ENCODE measurements at places on chromosomes 5 and 9.

GRCh38 chr5:77157732-77158532 lies 52.5 kb upstream of the PDE8B start:
- H3K27me3 ChIP-seq: no peaks in the 10 kb centered on the region
- H3K4me3 ChIP-seq: no peak overlapping the region
- H3K27ac ChIP-seq: no peak overlapping the region
- no peak for DNase-seq
- H3K36me3 ChIP-seq: no peaks in the 10 kb centered on the region

GRCh38 chr5:34005681-34006080 lies 2.2 kb downstream of the AMACR start:
- H3K4me1 ChIP-seq: no peaks in the 10 kb centered on the region
- no peak overlapping the region for H3K4me3 ChIP-seq
- no peaks in the 10 kb centered on the region for H3K27me3 ChIP-seq
- H3K36me3 ChIP-seq: no peaks in the 10 kb centered on the region
- no peak overlapping the region for H3K27ac ChIP-seq
- no peak for DNase-seq

DNA sequence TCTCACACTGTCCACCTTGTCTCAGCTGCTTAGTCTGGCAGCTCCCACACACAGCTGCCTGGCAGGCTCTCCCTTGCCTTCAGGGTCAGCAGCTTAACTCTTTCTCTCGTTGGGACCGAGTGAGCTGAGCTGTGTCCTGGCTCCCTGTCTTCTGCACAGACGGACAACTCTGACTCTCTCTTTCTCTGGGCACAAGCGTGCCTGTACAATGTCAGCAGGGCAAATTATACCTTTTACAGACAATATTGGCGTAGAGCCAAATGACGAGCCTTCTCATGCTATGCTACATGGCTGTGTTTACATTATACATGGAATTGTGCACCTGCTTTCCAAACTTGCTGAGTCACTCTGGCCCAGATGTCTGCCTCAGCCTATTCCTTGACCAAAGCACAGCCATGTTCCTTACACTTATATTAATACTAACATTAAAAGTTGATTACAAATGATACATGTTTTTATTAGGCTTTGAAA lies 188.6 kb downstream of the CYLC2 start:
- no peak overlapping the region for H3K27ac ChIP-seq
- no peaks in the 10 kb centered on the region for H3K27me3 ChIP-seq
- DNase-seq: no peak
- H3K36me3 ChIP-seq: no peaks in the 10 kb centered on the region
- H3K4me1 ChIP-seq: no peaks in the 10 kb centered on the region

DNA sequence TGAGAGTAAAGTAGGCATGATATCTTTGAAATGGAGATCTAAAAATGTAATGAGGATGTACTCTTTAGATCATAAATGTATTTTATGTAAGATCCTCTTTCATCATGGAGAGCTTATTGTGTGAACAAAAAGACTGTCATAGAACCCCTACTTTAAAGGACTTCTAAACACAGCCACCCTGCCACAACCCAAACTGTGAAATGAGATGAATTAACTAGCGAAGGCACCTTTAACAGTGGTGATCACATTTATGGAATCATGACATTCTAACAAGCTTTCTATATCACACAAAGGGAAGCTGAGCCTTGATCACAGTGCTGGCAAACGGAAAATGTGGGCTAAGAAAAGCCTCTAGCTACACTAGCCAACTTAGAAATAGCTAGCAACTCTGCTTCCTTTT lies 1585.2 kb downstream of the EFNA5 start:
- no peak overlapping the region for H3K4me3 ChIP-seq
- no peaks in the 10 kb centered on the region for H3K27me3 ChIP-seq
- no peaks in the 10 kb centered on the region for H3K4me1 ChIP-seq
- H3K36me3 ChIP-seq: no peaks in the 10 kb centered on the region

DNA sequence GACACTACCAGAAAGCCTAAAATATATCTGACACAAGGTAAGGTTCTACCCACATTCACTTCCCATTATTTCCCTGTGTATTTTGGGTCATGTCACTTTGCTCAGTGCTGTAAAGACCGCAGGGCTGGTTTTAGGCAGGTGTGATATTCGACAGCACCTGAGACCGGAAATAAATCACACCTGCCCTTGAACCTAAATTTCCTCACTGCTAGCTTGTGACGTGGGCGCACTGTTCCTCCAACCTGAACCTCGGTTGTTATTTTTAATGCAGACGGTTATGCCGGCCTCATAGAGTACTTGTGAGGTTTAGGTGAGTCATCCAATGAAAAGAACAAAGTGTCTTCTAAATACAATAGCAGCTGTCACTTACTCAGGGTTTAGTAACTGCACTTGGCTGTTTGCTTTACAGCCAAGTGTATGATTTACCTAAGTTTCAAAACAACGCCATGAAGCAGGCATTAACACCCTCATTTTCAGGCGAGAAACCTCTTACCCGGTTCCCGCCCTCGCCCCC lies 20.7 kb upstream of the ZNF782 start:
- peaks cover 5% of the 10 kb centered on the region for H3K4me1 ChIP-seq
- no peaks in the 10 kb centered on the region for H3K36me3 ChIP-seq
- no peaks in the 10 kb centered on the region for H3K27me3 ChIP-seq
- H3K27ac ChIP-seq: peak overlapping the region; percentile 94

- DNase-seq: no peak
- H3K27me3 ChIP-seq: no peaks in the 10 kb centered on the region
- no peak overlapping the region for H3K4me3 ChIP-seq
- no peaks in the 10 kb centered on the region for H3K36me3 ChIP-seq
These were observed 204.0 kb downstream of the FSTL4 start for GRCh38 chr5:133408322-133408721.

DNA sequence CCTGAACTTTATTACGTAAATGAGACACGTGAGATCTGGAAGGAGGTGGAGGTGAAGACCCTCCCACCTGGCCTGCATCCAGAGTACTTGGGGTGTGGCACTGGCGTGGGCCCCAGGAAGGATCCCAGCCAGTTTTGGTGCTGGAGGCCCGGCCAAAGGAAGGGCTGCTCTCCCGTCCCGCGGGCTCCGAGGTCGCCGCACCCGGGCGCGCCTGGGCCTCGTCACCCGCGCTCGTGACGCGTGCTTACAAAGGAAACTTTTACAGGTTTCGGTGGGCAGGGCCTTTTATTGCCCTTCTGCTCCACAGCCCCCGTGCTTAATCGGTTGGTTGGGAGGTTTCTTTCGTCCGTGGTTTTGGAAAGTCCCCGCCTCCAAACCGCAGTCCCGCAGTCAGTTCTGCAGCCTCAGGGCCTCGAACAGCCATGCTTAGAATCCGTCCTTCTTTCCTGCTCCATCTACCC lies 29.2 kb downstream of the CDKN2A start:
- H3K4me1 ChIP-seq: no peaks in the 10 kb centered on the region
- H3K27ac ChIP-seq: no peak overlapping the region
- no peaks in the 10 kb centered on the region for H3K27me3 ChIP-seq
- peak overlapping the region; percentile 37 for H3K4me3 ChIP-seq

- no peak for DNase-seq
- no peaks in the 10 kb centered on the region for H3K27me3 ChIP-seq
- H3K4me1 ChIP-seq: no peaks in the 10 kb centered on the region
- H3K36me3 ChIP-seq: no peaks in the 10 kb centered on the region
- H3K27ac ChIP-seq: no peak overlapping the region
- no peak overlapping the region for H3K4me3 ChIP-seq
These were observed 43.8 kb upstream of the GAS1 start for GRCh38 chr9:86991077-86991476.

GRCh38 chr9:130663258-130663976 lies 977 bp upstream of the PRDM12 start:
- H3K4me1 ChIP-seq: peaks cover 34% of the 10 kb centered on the region
- H3K27me3 ChIP-seq: peaks cover 30% of the 10 kb centered on the region
- peak overlapping the region; percentile 56 for H3K4me3 ChIP-seq

DNA sequence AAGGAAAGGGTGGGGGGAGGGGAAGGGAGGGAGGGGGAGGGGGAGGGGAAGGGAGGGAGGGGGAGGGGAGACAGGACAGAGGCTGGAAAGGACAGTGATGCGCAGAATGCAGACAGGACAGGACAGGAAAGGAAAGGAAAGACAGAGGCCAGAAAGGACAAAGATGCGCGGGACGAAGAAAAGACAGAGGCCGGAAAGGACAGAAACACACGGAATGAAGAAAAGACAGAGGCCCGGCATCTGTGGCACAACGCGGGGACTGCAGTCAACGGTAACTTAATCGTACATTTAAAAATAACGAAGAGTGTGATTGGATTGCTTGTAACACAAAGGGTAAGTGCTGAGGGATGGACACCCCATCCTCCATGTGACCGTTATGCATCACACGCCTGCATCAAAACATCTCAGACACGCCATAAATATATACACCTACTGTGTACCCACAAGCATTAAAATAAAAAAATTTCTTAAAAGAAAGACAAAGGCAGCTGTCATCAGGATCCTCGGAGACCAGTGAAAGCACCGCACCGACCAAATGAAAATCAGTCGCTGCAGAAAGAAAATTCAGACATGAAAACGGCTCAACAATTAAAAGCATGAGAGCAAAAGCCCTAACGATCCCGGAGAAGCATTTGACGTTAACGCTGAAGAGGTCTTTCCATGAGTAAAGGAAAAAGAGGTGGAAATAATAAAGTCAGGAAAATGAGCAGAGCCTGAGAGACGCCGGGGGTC lies 52.9 kb upstream of the EXOC3 start:
- no peaks in the 10 kb centered on the region for H3K4me1 ChIP-seq
- H3K27ac ChIP-seq: no peak overlapping the region
- DNase-seq: no peak
- no peaks in the 10 kb centered on the region for H3K36me3 ChIP-seq
- H3K27me3 ChIP-seq: no peaks in the 10 kb centered on the region
- no peak overlapping the region for H3K4me3 ChIP-seq

DNA sequence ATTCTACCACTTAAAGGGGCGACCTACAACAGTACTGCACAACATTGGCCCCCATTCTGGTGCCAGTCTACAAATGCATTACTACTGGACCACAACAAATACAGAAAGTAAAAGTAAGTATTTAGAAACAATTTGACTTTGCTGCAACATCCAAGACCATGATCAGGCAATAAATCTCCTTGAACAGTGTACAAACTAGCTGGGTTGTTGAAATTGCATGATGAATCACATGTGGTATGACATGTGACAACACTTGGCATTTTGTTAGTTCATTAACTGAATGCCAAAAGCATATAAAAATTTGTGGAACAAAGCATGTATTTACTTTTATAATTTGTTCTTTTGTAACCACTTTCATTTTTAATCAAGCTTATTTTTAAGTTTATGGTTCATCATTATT lies 270.5 kb downstream of the NFIB start:
- H3K4me3 ChIP-seq: no peak overlapping the region
- H3K36me3 ChIP-seq: no peaks in the 10 kb centered on the region
- no peaks in the 10 kb centered on the region for H3K4me1 ChIP-seq
- H3K27me3 ChIP-seq: no peaks in the 10 kb centered on the region
- H3K27ac ChIP-seq: no peak overlapping the region

- no peak overlapping the region for H3K4me3 ChIP-seq
- DNase-seq: no peak
- H3K27ac ChIP-seq: no peak overlapping the region
- no peaks in the 10 kb centered on the region for H3K36me3 ChIP-seq
- H3K4me1 ChIP-seq: no peaks in the 10 kb centered on the region
These were observed 145.3 kb upstream of the ADCY2 start for GRCh38 chr5:7250611-7251010.

- H3K4me1 ChIP-seq: no peaks in the 10 kb centered on the region
- no peak overlapping the region for H3K4me3 ChIP-seq
- no peaks in the 10 kb centered on the region for H3K27me3 ChIP-seq
These were observed 288.9 kb upstream of the DMAC1 start for GRCh38 chr9:8088477-8088876.

DNA sequence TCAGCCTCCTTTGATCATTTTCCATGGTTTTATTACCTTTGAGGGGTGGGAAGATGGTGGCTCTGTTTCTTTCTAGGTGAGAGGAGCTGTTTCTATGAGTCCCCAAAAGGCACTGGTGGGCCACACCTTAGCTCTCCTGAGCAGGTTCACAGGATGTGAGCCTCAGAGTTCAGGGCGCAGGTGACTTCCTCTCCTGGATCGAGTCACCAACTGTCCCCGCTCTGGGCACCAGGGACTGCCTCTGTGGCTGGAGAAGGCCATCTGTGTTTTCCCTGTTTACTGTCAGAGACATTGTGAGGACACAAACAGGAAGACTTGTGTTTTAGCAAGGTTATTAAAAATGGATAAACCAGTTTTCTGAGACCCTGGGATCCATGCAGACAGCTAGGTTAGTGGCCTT lies 68.5 kb downstream of the IL31RA start:
- H3K27me3 ChIP-seq: no peaks in the 10 kb centered on the region
- H3K36me3 ChIP-seq: no peaks in the 10 kb centered on the region
- no peak for DNase-seq
- H3K27ac ChIP-seq: no peak overlapping the region

DNA sequence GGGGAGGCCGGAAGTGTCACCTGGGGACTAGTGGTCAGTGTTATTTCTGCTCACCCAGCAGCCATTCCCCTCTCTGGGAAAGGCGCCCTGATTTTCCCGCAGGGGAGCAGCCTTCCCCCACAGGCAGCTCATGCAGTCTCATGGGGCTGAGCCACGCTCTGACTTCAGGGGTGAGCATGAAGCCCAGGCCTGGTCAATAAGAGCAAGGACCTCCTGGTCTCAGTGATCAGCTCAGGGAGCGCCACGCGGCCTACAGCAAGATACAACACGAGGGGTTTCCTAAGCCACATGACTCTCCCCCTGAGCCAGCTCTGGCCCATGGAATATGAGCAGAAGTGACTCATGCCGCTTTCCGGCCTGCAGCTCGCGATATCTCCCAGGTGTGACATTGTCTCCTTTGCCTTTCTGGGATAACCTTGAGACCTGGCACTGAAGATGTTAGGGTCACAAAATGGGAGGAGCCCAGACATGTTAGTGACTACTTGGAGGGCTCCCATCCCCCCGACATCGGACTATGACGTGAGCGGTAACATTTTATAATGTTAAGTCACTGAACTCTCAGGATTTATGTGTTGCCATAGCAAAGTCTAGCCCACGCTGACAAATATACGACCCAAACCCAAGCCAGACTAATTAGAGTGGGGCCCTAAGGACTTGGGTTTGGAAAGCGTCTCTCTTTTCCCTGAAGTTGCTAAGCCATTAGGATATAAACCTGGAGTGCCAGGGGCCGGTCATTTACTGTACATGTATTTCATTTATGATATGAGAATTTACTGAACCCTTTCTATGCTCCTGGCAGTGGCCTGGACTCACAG lies 46.5 kb upstream of the GFPT2 start:
- H3K27ac ChIP-seq: no peak overlapping the region
- H3K27me3 ChIP-seq: no peaks in the 10 kb centered on the region
- H3K4me1 ChIP-seq: no peaks in the 10 kb centered on the region
- DNase-seq: no peak
- H3K36me3 ChIP-seq: no peaks in the 10 kb centered on the region

GRCh38 chr5:2753452-2754420 lies 2.3 kb upstream of the IRX2 start:
- peaks cover 3% of the 10 kb centered on the region for H3K27me3 ChIP-seq
- H3K36me3 ChIP-seq: no peaks in the 10 kb centered on the region
- peak; percentile 52 for DNase-seq
- H3K4me1 ChIP-seq: no peaks in the 10 kb centered on the region
- H3K27ac ChIP-seq: peak overlapping the region; percentile 97

GRCh38 chr5:172870291-172870714 lies 36.3 kb downstream of the ERGIC1 start:
- no peaks in the 10 kb centered on the region for H3K36me3 ChIP-seq
- DNase-seq: no peak
- H3K27me3 ChIP-seq: no peaks in the 10 kb centered on the region
- H3K4me3 ChIP-seq: peak overlapping the region; percentile 24
- peaks cover 3% of the 10 kb centered on the region for H3K4me1 ChIP-seq
- peak overlapping the region; percentile 93 for H3K27ac ChIP-seq

Data from breast epithelium (tissue), 4 donors.